ENCODE measurements at places on chromosomes 3 and 15. TPM values are rescaled to one million over a fixed set of nuclear protein-coding genes. Genes with fewer than 3 reads are reported as not detected.

DNA sequence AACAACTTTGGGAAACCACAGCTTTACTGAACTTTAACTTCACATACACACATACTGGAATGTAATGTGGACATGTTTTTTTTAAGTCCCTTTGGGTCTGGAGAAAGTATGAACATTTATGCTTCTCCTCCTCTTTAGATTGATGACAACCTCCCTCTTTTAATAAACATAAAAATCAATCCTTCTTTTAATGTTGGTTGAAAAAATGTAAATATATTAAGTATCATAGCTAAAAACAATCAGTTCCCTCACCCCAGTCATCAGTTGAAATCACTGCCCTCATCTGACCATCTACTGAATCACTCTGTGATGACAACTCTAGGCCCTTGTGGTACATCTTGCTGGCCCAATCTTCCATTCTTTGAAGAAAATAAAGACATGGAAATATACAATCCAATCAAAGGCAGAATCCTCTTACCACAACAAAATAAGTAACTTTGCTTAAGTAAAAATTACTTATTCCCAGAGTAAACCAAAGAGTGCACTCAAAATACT is 6.4 kb downstream of the AAGAB start:
- no peak for DNase-seq

GRCh38 chr3:113157408-113158030 is 53.8 kb upstream of the BOC start:
- DNase-seq = no peak

DNA sequence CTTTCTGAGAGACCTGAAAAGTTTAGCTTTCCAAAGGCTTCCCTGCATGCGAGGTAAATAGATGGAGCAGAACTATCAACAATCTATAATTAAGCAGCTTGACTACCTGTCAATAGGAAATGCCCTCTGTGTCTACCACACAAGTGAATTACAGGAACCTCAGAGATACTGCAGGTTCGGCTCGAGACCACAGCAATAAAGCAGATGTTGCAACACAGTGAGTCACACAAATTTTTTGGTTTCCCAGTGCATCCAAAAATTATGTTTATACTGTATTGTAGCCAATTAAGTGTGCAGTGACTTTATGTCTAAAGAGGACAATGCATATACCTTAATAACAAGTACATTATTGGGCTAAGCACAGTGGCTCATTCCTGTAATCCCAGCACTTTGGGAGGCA is 252.0 kb downstream of the UBE2E2 start:
- DNase-seq = no peak

GRCh38 chr15:34679291-34679690 is 75.5 kb downstream of the GJD2 start:
- no peak for DNase-seq

DNA sequence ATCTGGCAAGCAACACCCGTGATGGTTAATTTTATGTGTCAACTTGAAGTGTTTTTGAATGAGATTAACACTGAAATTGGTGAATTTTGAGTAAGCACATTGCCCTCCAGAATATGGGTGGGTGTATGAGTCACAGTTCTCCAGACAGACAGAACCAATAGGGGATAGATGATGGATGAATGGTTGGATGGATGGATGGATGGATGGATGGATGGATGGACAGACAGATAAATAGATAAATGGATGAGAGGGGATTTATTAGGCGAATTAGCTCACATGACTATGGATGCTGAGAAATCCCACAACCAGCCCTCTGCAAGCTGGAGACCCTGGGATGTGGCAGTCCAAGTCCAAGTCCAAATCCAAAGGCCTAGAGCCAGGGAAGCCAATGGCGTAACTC is 5.4 kb upstream of the VWA5B2 start:
- DNase-seq = no peak

DNA sequence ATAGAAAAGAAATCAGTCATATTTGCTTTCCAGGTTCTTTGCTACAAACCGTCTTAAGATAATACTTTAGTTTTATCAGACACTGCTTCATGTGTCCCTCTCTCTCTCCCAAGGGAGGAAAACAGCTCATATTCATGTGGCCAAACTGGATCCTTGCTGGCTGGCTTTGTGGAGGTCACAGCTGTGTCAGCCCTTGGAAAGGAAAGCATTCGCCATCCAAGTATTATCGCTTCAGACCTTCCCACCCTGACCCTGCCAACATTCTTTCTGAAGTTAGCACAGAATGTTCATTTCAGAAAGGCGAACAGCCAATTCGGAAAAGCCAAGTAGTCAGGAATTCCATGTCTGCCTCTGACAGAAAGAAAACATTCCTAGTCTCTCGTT is 213.6 kb downstream of the FEZF2 start:
- DNase-seq = peak; percentile 11

GRCh38 chr3:133301194-133301593 is 98.7 kb upstream of the BFSP2 start:
- no peak for DNase-seq

GRCh38 chr3:16600780-16601536 is 4.3 kb downstream of the DAZL start:
- DNase-seq = peak; percentile 79

DNA sequence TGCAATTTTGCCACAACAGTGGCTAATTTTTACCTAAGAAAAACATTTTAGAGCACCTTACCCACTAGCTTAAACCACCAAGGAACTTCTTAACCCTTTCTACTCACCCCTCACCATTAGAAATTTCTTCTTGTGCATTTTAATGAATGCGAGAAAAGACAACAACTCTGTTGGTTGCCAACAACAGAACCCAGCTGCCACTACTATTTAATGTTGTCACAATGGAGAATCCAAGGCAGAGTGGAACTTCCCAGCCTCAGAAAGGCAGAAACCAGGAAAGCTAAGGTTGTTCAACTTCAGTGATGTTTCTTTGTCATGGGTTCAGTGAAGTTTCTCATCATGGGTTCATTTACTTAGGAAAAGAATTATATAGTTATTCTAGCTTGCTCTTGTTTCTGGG is 325.2 kb upstream of the ARL6 start:
- DNase-seq = no peak

GRCh38 chr3:14907043-14907966 is 40.1 kb upstream of the NR2C2 start:
- DNase-seq = no peak

GRCh38 chr3:35537265-35537664 is 102.1 kb upstream of the ARPP21 start:
- peak; percentile 26 for DNase-seq

GRCh38 chr3:46406788-46407611 is at the start of the genes CCR5AS and CCRL2:
CCR5AS (minus strand) TSS chr3:46407066.
CCRL2 (plus strand) TSS chr3:46407259; CDS start chr3:46408080, 821 bp downstream.
- DNase-seq = no peak

DNA sequence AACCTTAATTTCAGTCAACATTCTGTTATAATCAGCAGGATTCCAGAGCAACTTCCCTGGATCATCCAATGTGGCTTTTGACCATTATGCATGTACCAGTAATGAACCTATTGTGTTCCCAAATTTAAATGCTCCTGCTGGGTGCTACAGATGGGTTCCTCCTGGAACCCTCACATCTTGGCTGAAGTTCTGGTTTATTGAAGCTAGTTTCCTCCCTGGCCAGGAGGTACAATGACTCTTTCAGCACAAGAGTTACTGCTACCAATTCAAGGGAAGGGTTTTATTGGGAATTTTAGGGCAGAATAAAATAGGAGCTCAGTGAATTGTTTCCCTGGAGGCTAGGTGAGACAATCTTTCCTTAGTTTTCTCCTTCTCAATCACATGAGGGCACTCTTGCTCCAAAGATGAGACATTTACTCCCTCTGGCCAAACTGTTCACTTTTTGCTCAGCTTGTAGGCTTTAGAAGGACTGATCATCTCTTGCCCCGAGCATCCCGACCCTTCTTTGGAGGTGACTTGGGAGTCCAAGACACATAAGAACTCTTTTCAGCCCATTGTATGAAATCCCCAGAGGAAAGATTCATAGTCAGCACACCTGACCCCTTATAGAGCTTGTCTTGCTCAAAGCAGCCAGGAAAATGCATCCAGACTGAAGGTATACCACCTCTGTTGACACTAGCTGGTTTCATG is 8.8 kb upstream of the NPHP3 start:
- no peak for DNase-seq

DNA sequence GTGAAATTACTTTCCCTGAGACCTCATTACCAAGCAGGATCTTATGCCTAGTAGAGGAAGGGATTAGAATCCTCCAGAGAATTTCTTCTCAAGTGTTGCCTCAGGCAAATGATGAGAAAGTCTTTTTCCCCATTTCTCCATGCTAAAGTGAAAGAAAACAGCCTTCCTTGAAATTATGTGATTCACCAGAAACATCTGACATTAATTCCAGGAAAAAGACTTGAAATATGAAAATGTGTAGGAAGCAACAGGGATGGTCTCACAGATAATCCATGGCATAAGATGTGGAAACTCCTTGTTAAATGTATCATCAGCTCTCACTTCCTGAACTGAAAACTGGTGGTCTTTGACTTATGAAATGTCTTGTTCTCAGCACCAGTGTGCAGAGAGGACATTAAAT is 17.9 kb upstream of the ABI3BP start:
- no peak for DNase-seq

DNA sequence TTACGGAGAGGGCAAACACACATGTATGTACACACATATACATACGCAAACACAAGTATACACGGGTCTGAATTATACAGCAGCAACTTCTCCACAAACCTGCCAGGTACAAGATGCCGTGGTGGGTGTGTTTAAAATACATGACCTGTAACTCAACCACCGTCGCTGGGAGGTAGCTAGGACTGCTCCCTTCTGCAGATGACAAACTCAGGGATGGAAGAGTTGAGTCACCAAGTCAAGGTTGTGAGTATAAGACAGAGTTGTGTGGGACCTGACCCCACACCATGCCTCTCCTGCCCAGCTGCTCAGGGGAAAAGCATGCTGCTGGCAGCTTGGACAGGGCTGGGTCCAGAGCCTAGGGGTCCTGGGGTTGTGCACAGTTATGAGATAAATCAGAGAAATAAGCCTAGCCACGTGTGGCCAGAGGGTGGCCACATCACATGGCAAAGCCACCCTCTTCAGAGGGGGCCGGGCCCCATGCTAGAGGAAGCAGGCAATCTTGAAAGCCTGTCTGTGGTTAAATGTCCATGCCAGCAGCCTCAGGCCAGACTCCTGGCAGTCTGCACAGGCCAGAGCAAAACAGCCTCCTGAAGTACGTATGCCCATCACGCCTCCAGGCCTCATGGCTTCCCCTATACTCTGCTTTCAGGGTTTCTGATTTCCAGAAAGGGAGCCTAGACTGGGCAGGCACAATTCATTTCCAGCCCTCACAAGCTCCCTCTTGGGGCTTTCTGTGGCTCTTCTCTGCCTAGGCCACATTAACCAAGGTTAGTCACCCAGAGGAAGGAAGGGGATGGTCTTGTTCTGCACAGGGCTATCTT is 107.7 kb upstream of the RPL32 start:
- no peak for DNase-seq

- DNase-seq = no peak
Measured at GRCh38 chr3:153978006-153978405, 143.2 kb upstream of the ARHGEF26 start.

DNA sequence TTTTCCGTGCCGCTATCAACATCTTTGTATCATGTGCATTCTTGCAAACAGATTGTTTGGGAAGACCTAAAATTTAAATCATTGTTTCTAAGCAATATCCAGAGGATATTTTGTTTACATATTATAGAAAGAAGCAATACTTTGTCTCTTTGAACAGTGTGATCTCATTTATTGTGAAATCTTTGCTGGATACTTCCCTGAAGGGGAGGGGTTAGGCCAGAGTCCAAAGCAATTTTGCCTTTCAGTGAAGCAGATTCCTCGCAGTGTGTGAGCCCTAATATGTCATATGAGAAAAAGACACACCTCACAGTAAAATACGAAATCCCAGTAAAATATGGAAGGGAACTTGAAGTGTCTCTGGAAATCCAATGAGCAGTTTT is 158.7 kb upstream of the SLCO3A1 start:
- peak; percentile 15 for DNase-seq

- DNase-seq = no peak
Measured at GRCh38 chr3:101638261-101638745, 38.6 kb downstream of the ZBTB11 start.

DNA sequence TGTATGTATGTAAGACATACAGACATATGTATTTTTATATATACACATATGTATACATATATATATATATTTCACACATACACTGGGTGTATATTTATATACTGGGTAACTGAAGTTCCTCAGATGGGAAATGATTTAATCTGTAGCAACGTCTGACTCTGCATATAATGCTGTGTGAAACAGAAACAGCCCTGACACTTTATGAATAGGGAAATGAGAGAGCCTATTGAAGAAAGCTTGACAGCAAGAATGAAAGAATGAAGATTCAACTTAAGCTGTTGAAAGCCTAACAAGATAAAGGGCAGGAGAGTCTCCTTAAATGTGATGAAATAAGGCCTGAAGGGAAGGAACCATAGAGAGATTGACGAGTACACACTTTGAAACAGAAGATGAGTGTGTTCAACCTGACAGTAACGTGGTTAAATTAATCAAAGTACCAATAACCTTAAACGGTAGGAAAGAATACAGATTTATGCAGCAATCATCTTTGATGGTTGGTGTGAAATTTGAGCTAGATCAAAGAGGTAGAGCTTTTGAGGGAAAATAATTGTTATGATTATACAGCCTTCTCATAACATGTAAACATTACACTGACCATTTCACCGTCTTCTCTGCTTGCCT is 169.9 kb downstream of the MECOM start:
- DNase-seq = no peak

- no peak for DNase-seq
Measured at GRCh38 chr3:88117683-88118082, 32.1 kb upstream of the C3orf38 start.

- no peak for DNase-seq
Measured at GRCh38 chr15:61623746-61624145, 394.6 kb upstream of the RORA start.

DNA sequence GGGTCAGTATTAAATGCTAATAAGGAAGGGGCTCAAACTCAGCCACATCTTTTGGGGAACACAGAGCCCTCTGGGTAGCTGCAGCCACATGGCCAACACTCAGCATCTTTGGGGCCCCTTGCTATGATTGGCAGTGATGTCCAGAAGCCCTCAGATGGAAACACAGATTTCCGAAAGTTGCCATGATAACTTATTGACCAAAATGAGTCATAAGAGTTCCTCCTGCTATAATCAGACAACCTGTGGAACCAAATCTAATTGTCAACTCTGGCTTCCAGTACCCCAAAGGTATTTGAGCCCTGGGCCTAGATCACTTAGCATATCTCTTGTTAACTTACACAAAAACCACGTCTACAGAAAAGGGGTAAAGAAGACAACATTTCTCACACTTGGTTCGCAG is 392.2 kb downstream of the KCNH8 start:
- DNase-seq = no peak

DNA sequence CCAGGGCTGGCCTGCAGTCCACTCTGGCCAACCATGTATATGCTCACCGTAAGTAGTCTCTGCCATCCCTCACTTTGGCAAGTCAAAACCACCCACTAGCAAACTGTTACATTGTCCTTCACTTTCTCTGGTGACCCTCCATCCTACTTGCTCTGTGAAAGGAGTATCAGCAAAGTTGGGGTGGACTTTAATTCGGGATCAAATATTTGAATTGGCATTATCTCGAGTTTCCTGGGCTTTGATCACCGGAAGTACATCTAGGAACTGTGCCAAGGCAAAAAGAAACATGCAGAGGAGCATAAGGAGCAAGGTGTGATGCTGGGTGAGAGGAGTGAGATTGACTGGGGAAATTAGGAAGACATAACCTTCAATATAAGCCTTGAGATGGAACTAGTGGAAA is 188.9 kb upstream of the P2RY1 start:
- DNase-seq = no peak

GRCh38 chr3:87626546-87626945 is 350.2 kb upstream of the POU1F1 start:
- no peak for DNase-seq

Gene P2RY13
- total RNA-seq = 1.1 TPM

Gene GATA2
- total RNA-seq = 9.3 TPM

Gene KBTBD12
- total RNA-seq = not detected

Gene WDR93
- total RNA-seq = 2.3 TPM

Gene ZNF717
- total RNA-seq = 14.4 TPM

Gene MPI
- 88.0 TPM for total RNA-seq

Gene HTR3E
- not detected for total RNA-seq

Data from thyroid gland (tissue), 4 donors.